Fibroblast of skin of left biceps (primary cell): ENCODE measurements at places on chromosomes 3 and 15.

DNA sequence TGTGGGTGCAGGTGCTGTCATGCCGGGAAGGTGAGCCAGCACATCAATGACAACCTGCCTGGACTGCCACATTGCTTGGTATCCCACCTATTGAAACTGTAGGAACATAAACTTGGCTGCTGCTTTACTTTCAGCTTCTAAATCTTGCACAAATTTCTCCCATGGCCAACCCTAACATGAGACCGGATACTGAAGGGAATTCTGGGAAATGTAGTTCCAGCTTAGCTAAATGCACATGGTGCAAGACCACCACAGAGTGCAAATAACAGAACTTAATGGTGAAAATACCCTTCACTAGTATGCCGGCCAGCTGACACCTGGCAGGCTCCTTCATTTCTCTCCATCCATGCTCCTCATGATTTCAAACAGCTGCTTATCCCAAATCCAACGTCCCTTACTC lies 247.4 kb downstream of the ARRDC4 start:
- no peak for DNase-seq

DNA sequence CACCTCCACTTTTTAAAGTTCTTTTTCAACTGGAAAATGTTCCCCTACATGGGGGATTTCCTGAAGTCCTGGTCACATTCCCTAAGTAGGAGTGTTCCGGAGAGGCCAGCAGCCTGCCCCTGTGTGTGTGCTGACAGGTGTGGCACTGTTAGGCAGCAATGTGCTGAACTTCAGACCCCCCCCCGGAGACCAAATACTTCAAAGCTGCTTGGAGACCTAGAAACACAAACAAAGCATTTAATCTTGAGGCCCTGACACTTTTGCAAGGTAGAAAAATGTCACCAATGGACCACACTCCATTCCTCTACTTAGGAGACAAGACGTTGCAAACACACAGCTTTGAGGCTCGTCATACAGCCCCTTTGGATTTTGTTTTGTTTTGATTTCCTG lies 259.6 kb upstream of the CTNNB1 start:
- no peak for DNase-seq

DNA sequence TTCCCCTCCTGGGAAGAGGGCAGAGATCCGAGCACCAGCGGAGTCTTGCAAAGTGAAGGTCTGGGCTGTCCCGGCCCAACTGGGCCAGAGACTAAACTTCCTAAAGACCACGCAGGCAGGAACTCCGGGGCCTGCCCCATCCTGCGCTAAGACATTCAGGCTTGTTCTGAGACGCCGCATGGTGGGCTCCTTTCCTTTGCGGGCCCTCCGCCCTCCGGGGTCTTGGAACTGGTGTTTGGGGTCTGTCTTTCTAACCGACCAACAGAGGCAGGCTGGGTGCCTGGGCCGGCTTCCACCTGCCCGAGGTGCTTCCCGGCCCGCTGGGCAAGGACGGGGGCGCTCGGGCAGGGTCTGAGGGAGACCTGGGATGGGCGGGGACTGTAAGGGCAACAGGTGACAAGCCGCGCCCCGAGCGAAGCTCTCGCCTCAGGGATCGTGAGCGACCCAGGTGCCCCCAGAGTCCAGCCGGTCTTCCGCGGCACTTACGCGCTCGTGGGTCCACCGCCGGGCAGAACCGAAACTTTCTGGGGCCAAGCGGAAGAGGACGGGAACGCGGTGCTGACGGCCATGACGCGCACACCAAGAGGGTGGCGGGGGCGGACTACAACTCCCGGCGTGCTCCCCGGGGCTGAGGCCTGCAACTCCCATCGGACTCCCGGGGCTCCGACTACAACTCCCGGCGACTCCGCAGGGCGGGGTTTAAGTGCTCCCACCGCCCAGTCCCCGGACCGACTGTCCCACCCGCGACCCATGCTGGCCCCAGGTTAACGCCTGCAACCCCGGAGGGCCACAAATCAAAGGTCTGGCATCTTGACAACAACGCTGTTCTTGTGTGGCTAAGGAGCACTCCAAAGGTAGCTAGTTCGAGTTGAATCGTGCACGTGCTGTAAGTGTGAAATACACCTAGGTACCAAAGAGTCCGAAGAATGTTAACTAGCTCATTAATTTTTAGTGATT lies at the start of gene FYCO1:
Gene FYCO1, minus strand, starts transcription at position 589 of the 957 bp plus-strand sequence. CDS start 10,914 bp downstream, outside the sequence.
- peak; percentile 50 for DNase-seq

- DNase-seq: no peak
Measured at GRCh38 chr15:29410338-29410737, 140.7 kb upstream of the NSMCE3 start.

DNA sequence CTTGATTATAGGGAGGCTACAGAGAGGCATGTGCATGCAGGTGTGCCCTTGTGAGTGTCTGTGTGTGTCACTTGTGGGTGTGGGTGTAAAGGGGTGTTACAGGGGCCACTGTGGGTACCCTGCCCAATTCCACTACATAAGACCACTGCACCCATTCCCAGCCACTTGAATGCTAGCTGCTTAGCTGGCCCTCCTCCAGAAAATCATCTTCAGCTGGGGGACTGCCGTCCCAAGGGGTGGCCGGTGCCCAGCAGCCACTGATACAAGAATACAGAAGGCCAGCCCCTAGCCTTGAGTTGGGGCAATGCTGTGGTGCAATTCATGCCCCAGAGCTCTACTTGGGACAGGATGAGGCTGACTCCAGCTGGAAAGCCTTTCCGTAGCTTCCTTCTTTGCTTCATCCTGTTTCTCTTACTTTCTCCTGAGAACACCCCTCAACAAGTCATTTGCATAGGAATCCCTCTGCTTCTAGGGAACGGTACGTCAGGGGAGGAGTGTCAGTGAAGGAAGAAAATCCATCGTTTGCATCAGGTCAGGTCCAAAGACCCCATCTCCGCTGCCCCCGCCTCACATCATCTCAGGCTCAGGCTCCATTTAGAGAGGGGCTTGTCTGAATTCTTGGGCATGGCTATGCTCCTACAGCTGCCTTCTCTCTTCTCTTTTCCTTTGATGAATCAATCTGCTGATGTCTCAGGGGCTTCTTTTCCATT lies 72.0 kb downstream of the SCN5A start:
- no peak for DNase-seq

- DNase-seq: no peak
Measured at GRCh38 chr15:39792844-39793335, 10.2 kb upstream of the FSIP1 start.

GRCh38 chr3:81105789-81106488 lies 655.5 kb downstream of the GBE1 start:
- DNase-seq: no peak

GRCh38 chr15:40136470-40137302 lies 24.2 kb upstream of the BUB1B start:
- no peak for DNase-seq

DNA sequence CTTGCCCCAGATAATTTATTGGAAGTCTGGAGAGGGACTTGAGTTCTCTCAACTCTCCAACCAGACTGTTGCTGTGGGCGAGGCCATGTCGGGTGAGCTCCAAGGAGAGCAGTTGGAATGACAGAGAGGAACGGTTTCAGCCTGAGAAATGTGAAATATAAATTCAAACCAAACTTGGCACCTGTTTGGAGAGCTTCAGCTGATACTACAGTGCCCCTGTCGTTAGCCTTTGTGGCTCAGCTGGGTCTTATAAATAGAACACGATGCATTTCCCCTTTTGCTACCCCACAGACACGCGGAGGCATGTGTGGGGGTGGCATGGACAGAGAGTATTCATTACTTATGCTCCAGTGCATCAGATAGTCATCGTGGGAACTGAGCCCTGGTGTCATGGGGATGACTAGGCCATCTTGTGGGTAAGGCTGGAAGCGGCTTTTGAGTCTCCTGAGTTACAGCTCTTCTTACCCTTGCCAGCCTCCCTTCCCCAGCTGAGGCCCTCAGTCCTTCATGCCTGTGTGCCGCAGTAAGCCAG lies 15.6 kb downstream of the SMAD3 start:
- no peak for DNase-seq

GRCh38 chr3:38039101-38039898 lies at the start of gene DLEC1:
Gene DLEC1, plus strand, starts transcription at chr3:38039208. Its CDS starts 18 bp downstream, at chr3:38039226.
- DNase-seq: no peak

DNA sequence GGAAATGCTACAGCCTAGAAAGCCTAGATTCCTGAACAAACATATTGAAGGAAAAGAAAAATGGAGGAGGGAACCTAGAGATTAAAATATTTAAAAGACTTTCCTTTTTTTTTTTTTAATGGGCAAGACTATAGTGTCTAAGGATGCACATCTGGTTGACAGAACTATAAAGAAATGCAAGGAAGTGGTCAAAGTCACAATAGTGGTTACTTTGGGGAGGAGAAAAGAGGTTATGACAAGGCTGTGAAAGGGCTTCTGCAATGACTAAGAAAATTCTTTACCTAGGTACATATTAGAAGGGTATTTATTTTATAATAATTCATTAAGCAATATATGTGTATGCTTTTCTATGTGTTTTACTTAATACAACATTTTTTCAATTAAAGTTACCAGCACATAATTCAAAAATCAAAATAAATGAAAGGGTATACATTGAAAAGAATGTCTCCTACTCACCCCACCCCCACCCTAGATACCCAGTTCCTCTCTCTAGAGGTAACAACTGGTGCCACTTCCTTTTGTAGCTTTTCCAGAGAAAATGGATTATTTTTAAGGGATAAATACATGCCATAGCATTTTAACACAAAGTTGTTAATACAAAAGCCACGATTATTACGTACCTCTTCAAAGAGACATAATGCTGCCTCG lies 70.1 kb downstream of the HERC1 start:
- DNase-seq: peak; percentile 4

DNA sequence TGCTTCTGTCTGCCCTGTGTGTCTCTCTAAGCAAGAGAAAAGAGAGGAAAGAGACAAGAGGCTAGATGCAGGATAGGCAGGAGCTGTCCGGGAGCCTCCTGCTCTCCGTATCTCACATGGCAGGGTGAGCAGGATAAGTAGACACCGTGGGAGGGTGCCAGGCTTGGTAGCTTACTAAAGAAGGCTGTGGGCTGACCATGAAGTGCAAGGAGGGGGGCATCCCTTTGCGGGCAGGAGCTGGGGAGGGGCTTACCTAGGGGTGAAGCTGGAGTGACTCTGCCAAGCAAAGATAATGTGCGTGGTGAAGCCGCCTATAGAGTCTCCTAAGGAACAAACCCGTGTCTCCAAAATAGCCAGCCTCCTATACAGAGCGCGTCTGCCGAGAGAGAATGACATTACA lies 33.7 kb upstream of the TMC3 start:
- no peak for DNase-seq

GRCh38 chr15:51883271-51883837 lies 53.9 kb downstream of the TMOD3 start:
- peak; percentile 72 for DNase-seq

DNA sequence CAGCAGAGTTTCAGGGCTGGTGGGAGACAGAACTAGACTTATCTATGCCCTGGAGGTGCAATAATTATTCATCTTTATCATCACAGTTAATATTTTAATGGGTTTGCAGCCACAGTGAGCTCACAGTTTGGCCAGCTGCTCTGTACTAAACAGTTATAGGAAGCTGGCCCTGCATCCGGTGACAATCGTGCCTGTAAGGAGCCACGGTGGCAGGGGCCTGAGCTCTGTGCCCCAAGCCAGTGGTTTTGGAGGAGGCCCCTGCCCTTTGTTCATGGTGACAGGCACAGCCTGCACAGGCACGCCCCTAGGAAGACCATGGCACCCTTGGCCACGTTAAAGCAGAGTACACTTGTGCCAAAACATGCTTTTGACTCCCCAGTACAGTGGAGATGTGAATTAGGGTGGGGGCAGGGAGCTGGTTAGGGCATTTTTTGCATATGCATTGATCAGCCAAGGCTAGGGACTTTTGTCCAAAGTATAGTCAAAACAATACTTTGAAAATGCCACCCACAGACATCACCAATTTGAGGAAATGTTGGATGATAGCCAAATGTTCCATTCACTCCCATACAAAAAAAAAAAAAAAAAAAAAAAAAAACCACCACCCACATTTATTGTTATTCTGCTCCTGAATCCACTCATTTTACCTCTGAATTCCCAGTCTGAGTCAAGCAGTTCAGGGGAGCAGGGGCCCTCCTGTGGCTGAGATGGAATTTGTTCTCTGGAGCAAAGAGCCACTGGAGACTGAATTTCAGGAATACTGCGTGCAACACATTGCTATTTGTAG lies 3.4 kb upstream of the RFTN1 start:
- peak; percentile 45 for DNase-seq

- no peak for DNase-seq
Measured at GRCh38 chr3:190492966-190493365, 20.9 kb upstream of the IL1RAP start.

GRCh38 chr3:22685597-22685996 lies 517.5 kb upstream of the UBE2E2 start:
- no peak for DNase-seq

DNA sequence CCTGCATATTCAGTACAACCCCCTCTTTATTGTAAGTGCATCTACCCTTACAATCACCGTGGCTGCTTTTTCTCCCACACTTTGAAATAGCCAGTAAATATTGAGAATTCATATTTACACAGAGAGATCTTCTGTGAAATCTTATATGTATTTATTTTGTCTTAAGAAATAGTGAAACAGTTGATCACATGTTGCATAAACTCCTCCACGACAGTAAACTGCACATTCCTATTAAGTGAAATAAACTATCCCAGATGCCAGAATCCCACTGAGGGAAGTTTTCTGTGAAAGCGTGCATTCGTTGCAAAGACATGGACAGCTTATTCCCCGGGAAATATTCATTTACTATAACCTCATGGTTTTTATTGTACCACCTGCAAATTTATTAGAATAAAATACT lies 796.0 kb downstream of the ROBO2 start:
- no peak for DNase-seq

DNA sequence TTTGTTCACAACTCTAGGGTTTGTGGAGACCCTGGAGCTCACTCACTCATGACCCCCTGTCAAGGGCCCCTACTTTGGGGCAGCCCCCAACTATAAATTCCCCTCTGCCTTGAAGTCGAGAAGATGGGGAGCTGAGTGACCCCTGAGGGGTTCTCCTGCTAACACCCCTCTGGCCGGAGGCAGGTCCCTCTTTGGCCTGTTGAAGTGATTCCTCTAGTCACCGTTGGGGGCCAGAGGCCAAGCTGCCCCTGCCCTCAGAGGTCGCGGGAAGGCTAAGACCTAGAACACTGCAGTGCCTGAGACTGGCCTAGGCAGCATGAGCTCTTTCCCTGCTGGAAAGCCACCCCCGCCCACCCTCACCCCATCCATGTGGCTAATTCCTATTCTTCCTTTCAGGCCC lies 15.4 kb upstream of the SKOR1 start:
- DNase-seq: no peak

DNA sequence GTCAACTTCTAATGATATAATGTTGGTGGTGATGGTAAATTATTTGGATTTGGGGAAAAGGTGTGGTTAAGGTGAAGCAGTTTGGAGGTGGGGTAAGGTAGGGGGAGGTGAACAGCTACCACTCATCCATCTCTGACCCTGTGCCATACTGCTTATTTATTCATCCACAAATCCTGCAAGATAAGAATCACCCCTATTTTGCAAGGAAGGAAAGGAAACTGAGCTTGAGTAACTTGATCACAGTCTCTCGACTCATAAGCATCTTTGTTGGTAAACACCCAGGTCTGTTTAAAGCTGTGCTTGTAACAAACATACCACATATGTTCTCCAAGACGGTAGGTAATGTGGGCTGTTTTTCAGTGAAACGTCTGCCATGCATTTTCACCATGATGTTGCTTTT lies 67.3 kb downstream of the PTPRG start:
- no peak for DNase-seq
